ENCODE measurements at places on chromosomes 1 and 21.
A peak's percentile ranks its signal among the peaks of the same experiment; 100 is the strongest.

- no peak for DNase-seq
Observed at GRCh38 chr1:245872475-245872874, 634.6 kb downstream of the SMYD3 start.

DNA sequence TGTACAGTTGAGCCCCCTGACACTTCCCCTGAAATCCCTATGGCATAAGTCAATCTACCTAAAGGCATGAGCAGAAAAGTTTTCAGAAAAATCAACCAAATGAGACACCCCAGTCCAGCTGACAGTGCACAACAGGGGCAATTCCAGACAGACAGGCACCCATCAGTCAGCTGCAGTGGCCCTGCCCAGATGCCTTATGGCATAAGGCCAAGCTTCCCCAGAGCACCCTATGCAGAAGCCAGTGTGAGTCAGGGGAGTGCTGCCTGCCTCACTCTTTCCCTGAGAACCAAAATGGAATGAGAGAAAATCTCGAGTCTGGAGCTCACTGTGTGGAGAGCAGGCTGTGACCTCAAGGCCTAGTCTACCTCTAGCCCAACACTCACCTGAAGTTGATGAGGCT, 38.1 kb downstream of the MRAP start:
- DNase-seq: no peak

- no peak for DNase-seq
Observed at GRCh38 chr1:201310986-201311355, 27.7 kb downstream of the PKP1 start.

DNA sequence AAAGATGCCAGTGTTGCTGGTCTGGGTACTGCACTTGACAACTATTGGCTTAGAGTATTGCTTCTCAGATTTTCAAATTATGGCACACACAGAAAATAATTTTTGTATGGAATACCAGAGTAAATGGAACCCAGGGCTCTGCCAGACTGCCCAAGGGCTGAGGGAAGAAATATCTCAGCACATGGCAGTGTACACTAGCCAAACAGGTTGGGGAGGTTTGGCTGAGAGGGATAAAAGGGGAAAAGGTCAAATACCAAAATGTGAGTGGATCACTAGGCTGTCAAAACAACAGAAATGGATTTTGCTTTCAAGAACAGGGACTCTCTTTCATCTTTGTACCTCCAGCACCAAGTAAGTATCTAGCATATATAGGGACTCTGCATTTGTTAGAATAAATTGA, 3.0 kb upstream of the RGS8 start:
- DNase-seq: no peak

GRCh38 chr1:153081736-153082135, 10.3 kb upstream of the SPRR2B start:
- no peak for DNase-seq

GRCh38 chr21:28333578-28334075, 659.0 kb downstream of the LTN1 start:
- no peak for DNase-seq

- peak; percentile 71 for DNase-seq
Observed at GRCh38 chr21:25561668-25562641, 45.3 kb downstream of the MRPL39 start.

GRCh38 chr21:26495283-26495849, 77.7 kb downstream of the CYYR1 start:
- DNase-seq: no peak

- DNase-seq: no peak
Observed at GRCh38 chr1:215888159-215888558, 321.1 kb downstream of the KCTD3 start.

GRCh38 chr1:27763358-27763757, 9.7 kb upstream of the STX12 start:
- DNase-seq: no peak

DNA sequence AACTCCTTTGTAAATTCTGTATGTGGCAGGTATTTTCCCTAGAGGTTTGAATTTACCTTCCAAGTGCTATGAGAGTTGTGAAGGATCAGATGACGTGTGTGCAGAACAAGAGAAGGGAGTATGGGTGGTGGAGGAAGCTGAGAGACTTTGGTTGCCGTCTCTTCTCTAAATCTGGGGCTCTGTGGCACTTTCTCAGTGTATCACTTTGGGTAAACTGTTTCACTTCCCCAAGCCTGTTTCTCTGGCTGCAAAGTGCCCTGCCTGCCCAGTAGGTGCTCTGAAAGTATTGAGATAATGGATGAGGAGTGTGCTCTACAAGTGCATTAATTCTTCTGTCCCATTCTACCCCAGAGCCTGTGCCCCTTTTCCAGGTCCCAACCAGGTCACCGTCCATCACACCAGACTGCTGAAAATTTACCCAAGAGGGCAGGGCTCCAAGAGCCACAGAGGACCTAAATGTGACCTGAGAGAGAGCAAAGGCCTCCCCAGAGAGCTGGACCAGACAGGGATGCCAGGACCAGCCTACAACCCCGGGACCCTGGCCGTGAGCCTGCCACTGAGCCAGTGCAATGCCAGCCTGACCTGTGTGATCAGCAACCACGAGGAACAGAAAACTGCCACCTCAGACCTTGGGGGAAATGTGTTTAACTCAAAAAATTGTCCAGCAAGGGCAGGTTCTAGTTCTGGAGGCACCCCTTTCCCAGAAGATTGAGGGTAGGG, 131.6 kb upstream of the ETV3 start:
- no peak for DNase-seq

- DNase-seq: no peak
Observed at GRCh38 chr1:18515120-18515667, 34.5 kb downstream of the KLHDC7A start.

Data from kidney (tissue), 22 donors.